ENCODE measurements at places on chromosomes 11 and 22. TPM values are rescaled to one million over a fixed set of nuclear protein-coding genes. Genes with fewer than 3 reads are reported as not detected.

GRCh38 chr22:36528341-36528740, 625 bp downstream of the EIF3D start:
- peak overlapping the region; percentile 87 for H3K4me3 ChIP-seq
- H3K4me1 ChIP-seq, result peaks cover 4% of the 10 kb centered on the region
- peaks cover 25% of the 10 kb centered on the region for H3K36me3 ChIP-seq
- no peaks in the 10 kb centered on the region for H3K27me3 ChIP-seq
- peak overlapping the region; percentile 52 for H3K27ac ChIP-seq

- peaks cover 19% of the 10 kb centered on the region for H3K4me1 ChIP-seq
- no peak for DNase-seq
- no peaks in the 10 kb centered on the region for H3K27me3 ChIP-seq
- no peak overlapping the region for H3K27ac ChIP-seq
- H3K36me3 ChIP-seq, result no peaks in the 10 kb centered on the region
Observed at GRCh38 chr11:67543585-67543984, 20.3 kb upstream of the CABP2 start.

- H3K27me3 ChIP-seq, result no peaks in the 10 kb centered on the region
- DNase-seq, result no peak
- H3K4me3 ChIP-seq, result no peak overlapping the region
- H3K4me1 ChIP-seq, result no peaks in the 10 kb centered on the region
- no peak overlapping the region for H3K27ac ChIP-seq
Observed at GRCh38 chr22:20054485-20054884, 25.6 kb upstream of the DGCR8 start.

DNA sequence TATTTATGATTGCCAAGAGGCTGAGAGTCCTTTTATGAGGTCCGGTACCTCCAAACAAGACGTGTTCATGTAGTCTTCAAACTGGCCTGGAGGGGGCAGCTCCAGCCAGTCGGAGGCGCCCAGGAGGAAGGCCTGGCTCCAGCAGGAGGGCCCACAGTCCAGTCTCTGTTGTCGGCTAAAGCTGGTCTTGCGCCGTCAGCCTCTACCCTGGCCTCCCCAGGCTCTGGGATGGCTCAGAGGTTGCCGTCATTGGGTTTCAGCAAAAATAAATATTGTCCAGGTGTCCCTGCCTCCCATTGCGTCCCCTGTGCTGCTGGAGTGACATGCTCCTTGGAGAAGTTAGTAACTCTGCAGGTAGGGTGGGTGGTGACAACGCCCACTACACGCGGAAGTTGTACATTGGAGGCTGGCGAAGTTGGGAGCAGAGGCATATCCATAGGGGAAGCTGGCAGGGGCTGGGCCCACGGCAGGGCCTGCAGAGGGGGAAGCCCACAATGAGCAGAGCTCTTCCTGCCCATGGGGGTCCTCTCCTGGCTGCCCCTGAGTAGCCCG, 1.0 kb upstream of the SLC25A1 start:
- DNase-seq, result peak; percentile 90
- no peaks in the 10 kb centered on the region for H3K36me3 ChIP-seq
- H3K27ac ChIP-seq, result peak overlapping the region; percentile 25
- no peaks in the 10 kb centered on the region for H3K27me3 ChIP-seq

- peak; percentile 58 for DNase-seq
- no peak overlapping the region for H3K4me3 ChIP-seq
- H3K27me3 ChIP-seq, result no peaks in the 10 kb centered on the region
Observed at GRCh38 chr22:42317691-42318547, 47.5 kb upstream of the TCF20 start.

DNA sequence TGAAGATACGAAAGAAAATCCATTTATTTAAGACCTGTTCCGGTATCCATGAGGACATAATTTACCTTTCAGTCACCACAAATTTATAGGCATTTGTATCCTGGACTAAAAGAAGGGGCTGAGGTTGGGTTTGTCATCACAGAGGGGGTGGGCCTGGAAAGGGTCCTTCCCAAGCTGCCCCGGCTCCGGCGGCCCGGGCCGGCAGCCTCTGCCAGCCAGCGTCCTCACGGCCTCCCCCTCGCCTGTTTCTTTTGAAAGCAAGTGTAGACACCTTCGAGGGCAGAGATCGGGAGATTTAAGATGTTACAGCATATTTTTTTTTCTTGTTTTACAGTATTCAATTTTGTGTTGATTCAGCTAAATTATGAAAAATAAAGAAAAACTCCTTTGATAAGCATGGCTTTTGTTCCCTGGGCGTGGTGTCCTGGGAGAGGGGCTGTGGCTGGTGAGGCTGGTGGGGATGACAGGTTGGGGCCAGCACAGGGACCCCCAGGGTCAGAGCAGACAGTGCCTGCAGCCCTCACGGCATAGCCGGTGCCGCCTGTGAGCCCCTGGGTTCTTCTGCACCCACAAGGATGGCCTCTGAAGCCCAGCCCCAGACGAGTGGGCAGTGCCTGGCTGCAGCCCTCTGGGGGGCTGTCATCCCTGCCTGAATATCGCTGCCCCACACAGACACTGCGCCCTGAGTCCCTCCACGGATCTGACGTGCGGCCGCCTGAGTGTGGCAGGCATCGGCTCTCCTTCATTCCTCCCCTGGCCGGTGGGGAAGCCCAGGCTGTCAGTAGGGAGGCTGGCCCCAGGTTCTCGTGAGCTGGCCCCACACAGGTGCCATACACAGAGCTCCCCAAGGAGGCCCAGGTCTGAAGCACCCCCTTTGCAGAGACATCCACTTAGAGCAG, 1075.9 kb downstream of the BRD1 start:
- H3K27me3 ChIP-seq, result no peaks in the 10 kb centered on the region
- no peaks in the 10 kb centered on the region for H3K36me3 ChIP-seq
- H3K4me3 ChIP-seq, result no peak overlapping the region
- no peaks in the 10 kb centered on the region for H3K4me1 ChIP-seq
- no peak for DNase-seq

- peak; percentile 69 for DNase-seq
- no peaks in the 10 kb centered on the region for H3K36me3 ChIP-seq
- H3K4me1 ChIP-seq, result no peaks in the 10 kb centered on the region
- peak overlapping the region; percentile 67 for H3K4me3 ChIP-seq
- no peaks in the 10 kb centered on the region for H3K27me3 ChIP-seq
- no peak overlapping the region for H3K27ac ChIP-seq
Observed at GRCh38 chr11:99069856-99070444, 49.2 kb downstream of the CNTN5 start.

- H3K4me1 ChIP-seq, result no peaks in the 10 kb centered on the region
- H3K27me3 ChIP-seq, result no peaks in the 10 kb centered on the region
- no peaks in the 10 kb centered on the region for H3K36me3 ChIP-seq
- no peak overlapping the region for H3K4me3 ChIP-seq
Observed at GRCh38 chr11:9619004-9619403, 44.9 kb upstream of the SWAP70 start.

DNA sequence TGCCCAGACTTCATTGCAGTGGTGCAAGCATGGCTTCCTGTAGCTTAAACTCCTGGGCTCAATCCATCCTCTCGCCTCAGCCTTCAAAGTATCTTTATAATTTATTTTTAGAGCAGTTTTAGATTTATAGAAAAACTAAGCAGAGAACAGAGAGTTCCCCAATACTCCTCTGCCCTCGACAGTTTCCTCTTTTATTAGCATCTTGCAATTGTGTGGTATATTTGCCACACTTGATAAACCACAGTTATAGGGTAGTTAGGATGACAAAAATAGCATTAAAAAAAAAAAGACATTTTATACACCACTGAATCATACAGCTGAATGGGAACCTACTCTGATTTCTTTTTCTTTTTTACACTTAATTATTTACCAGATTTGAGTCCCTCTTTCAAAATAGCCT, 31.2 kb downstream of the MS4A2 start:
- H3K4me1 ChIP-seq, result no peaks in the 10 kb centered on the region
- no peaks in the 10 kb centered on the region for H3K36me3 ChIP-seq
- no peak overlapping the region for H3K27ac ChIP-seq
- H3K4me3 ChIP-seq, result no peak overlapping the region
- no peaks in the 10 kb centered on the region for H3K27me3 ChIP-seq

GRCh38 chr11:85772695-85773094, 38.2 kb downstream of the SYTL2 start:
- no peaks in the 10 kb centered on the region for H3K27me3 ChIP-seq
- H3K36me3 ChIP-seq, result no peaks in the 10 kb centered on the region
- no peak overlapping the region for H3K4me3 ChIP-seq
- DNase-seq, result no peak
- H3K4me1 ChIP-seq, result peaks cover 18% of the 10 kb centered on the region

DNA sequence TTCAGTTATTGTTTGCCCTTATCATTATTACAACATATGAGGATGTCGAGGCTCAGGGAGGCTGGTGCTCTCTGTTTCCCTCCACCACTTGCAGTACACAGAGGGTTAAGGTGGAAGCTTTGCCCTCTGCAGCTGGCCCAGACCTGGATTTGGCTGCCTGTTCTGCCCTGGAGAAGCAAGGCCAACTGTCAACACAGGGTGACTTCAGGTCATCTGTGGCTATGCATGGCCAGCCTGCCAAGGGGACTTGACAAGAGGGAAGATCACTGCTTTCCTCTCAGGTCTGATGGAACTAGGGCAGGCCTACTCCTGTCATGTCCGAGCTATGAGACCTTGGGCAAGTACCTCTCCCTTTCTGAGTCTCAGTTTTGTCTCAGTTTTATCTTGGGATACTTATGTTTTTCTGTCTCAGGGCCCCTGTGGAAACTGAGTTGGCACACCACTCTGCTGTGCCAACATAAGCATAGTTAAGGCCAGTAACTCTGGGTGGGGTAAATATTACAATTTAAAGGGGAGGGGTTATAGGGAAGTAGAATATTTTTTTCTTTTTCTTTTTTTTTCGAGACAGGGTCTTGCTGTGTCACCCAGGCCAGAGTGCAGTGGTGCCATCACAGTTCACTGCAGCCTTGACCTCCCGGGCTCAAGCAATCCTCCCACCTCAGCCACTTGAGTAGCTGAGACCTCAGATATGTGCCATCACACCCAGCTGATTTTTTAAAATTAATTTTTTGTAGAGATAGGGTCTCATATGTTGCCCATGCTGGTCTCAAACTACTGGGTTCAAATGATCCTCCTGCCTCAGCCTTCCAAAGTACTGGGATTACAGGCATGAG, 2.4 kb upstream of the THRSP start:
- DNase-seq, result no peak
- H3K27me3 ChIP-seq, result no peaks in the 10 kb centered on the region
- H3K4me3 ChIP-seq, result no peak overlapping the region
- no peak overlapping the region for H3K27ac ChIP-seq

The TRIM29 gene
- total RNA-seq, result 32.9 TPM

The OR6T1 gene
- total RNA-seq, result not detected

The OR8G1 gene
- not detected for total RNA-seq

The MPPED1 gene
- not detected for total RNA-seq
